ENCODE measurements at places on chromosomes 6 and 20.

DNA sequence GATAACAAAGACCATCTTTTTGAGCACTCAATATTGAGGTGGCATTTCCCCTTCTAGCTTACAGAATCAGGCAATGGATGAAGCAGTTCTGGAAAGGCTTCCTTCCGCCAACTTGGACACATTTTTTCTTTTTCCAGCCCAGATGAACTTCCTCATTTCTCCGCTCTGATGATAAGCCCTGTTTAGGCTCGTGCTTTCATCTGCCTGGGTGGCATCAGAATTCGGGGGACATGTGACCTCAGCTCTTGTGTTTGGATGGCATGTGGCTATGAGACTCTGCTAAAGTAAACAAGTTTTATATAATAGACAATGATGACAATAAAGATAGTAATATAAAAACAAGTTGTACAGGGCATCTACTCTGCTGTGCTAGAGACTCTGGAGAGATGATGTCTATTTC lies 796.7 kb downstream of the DHX35 start:
- no peak for DNase-seq

GRCh38 chr6:169097381-169097959 lies 156.2 kb downstream of the THBS2 start:
- peak; percentile 97 for DNase-seq

GRCh38 chr6:129713806-129714333 lies 3.9 kb upstream of the ARHGAP18 start:
- no peak for DNase-seq

DNA sequence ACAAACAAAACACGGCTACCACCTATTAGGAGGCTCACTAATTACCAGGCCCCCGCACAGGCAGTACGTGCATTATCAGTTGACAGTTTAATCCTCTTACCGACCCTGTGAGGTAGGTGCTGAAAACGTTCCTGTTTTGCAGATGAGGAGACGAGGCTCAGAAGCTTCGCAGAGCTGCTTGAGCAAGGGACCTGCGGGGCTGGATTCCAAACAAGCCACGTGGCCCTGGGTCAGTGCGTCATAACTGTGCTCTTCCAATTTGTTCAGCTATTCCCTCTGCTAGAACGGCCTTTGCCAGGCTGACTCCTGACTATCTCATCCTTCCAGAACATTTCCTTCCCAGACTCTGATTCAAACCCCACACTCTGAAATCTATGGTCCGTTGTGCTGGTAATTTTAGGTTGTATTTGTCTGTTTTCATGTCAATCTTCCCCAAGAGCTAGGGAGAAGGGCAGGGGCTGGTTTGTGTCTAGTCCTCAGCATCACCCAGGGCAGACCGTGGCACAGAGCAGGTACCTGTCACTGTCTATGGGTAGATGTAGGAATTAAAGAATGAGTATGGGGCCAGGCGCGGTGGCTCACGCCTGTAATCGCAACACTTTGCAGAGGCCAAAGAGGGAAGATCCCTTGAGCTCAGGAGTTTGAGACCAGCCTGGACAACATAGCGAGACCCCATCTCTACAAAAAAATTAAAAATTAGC lies 28.8 kb upstream of the TLDC2 start:
- DNase-seq: no peak

DNA sequence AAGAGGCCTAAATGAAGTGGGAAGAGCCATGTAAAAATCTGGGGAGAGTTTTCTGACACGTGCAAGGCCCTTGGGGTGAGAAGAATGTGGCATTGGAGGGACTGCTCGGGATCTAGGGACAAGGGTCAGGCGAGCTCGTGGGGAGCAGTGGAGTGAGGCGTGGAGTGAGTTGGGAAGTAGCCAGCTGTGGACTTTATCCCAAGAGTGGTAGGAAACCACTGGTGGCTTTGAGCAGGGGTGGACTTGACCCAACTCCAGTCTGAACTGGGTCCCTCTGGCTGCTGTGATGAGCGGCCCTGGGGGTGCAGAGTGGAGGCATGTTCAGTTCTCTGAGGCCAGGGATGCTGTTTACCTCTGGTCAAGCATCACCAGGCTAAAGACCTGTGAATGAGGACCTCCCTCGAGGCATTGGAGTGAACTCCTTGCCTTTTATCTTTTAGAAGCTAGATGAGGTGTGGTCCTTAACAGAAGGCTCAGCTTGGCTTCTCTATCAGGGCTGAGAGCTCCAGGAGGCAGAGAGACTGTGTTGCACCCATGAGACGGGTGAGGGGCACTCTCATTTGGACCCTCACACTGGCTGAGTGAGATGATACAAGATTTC lies 20.6 kb downstream of the SLC22A1 start:
- DNase-seq: no peak

DNA sequence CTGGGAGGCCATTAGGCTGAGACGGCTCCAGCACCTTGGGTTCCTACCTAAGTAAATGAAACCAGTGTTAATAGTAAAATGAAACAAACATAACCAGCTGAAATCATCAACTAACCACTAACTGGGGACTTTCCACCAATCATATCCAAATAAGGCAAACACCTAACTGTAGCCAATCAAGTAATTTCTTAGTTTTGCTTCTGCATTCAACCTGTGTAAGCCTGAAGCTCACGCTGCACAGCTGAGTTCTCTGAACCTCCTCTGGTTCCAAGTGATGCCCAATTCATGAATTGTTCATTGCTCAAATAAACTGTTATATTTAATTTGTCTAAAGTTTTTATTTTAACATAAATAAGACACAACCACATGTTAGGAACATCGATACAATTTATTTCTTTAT lies 22.5 kb downstream of the KLHL32 start:
- no peak for DNase-seq

GRCh38 chr6:148508401-148509041 lies 165.9 kb downstream of the SASH1 start:
- DNase-seq: no peak

DNA sequence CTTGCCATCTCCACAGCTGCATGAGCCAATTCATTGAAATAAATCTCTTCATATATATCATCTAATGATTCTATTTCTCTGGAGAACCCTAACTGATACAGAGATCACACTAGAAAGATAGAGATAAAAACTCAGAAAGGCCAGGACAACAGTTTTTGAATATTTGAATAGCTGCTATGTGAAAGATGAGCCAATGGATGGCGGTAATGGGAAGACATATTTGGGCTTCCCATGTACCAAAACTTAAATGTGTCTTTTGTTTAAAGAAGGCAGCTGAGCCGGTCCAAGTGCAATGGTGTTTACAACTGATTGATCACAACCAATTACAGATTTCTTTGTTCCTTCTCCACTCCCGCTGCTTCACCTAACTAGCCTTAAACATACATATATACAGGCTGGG lies 35.1 kb downstream of the SGK1 start:
- DNase-seq: no peak

DNA sequence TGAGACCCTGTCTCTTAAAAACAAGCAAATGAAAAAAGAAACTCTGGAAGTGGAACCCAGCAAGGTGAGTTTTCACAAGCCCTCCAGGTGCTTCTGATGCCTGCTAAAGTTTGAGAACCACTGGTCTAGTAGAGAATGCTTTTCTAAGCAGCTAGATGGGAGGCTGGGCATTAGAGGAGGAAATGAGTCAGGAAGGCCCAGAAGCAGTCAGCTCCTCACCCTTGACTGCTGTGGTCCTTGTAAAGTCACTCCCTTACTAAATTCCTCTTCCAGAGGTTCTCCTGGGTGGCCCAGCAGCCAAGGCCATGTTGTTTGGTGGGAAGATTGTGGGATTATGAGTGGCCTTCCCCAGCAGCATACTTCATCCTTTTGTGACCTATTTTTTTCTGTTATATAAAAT lies 52.0 kb upstream of the FYN start:
- no peak for DNase-seq

DNA sequence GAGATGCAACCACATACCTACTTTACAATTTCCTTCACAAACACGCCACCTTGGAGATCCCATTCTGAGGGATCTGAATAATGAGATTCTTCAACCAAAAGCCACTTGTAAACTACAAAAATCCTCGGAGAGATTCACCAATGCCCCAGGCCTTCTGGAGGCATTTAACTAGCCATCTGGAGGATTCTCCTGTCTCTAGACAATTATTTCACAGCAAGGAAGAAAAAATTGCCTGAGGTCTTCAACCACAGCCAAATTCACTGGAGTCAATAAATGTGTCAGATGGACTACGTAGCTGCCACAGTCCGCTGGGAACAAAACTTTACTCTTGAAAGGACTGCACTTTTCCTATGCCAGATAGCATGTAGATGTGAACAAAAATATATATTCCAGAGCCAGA lies 19.0 kb upstream of the DCDC2 start:
- no peak for DNase-seq

GRCh38 chr6:12245763-12246718 lies 44.1 kb upstream of the EDN1 start:
- no peak for DNase-seq

DNA sequence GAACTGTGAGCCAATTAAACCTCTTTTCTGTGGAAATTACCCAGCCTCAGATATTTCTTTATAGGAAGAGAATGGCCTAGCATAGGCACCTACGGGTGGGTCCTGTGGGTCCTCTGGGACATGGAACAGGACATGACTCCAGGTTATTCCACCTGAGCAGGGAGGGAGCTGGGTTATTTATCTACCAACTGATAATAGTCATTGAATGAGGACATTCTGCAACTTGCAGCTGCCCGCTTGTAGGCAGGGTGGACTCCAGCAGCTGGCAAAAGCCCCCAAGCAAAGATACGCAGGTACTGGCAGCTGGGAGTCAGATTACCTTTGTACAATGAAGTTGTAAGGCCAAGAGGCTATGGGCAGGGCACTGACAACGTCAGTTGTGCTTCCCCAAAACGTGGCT lies 1.4 kb upstream of the BANF2 start:
- no peak for DNase-seq

DNA sequence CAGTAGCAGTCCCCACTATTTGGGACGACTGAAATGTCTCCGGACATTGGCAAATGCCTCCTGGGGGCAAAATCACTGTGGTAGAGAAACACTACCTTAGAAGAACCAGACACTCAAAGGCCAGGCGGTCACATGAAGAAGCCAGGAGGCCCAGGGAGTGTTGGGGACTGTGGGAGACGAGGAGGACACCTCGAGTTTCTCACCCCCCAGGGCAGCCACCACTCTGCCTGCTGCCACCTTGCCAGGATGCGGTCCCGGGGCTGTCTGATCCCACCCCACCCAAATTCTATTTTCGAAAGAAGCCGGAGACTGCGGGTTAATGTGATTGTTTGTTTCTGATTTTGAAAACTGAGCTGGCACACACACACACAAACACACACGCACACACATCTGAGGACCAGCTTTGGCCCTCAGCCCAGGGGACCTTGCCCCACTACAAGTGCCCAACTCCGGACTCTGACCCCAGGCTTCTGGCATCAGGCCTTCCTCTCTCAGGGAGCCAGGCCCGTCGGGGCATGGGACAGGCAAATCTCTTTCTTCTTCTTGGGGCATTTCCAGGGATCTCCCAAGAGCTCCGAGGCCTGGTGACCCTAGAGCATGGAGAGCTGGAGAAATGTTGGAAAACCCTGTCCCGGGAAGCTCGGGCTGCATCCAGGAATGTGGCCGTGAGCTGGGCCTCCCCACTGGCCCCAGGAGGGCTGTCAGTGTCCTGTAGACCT lies 187.5 kb upstream of the PMEPA1 start:
- DNase-seq: no peak

DNA sequence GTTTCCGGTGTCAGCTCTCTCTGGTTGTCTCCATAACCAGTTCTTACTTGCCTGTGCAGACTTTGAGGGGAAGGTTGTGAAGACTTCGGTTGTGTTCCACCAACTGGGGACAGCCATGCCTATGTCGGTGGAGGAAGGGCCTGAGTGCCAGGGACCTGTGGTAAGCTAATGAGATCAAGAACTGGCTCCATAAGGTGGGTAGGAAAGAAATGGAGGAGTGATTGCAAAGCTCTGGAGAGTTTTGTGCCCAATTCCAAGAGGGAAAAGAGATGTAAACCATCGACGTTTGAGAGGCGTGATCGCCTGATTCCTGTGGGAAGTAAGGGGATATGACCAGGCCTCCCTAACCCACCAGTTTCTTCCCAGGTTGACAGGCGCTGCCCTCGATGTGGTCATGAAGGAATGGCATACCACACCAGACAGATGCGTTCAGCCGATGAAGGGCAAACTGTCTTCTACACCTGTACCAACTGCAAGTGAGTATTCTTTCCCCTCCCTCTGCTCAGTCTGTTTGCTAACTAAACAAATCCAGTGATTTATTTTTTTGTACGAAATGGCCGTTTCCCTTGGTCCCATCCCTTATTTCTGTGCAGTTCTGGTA lies 893 bp downstream of the POLR1H start:
- DNase-seq: no peak

Measured in non-pigmented ciliary epithelial cell (primary cell).